ENCODE measurements at places on chromosomes 11 and 22.

DNA sequence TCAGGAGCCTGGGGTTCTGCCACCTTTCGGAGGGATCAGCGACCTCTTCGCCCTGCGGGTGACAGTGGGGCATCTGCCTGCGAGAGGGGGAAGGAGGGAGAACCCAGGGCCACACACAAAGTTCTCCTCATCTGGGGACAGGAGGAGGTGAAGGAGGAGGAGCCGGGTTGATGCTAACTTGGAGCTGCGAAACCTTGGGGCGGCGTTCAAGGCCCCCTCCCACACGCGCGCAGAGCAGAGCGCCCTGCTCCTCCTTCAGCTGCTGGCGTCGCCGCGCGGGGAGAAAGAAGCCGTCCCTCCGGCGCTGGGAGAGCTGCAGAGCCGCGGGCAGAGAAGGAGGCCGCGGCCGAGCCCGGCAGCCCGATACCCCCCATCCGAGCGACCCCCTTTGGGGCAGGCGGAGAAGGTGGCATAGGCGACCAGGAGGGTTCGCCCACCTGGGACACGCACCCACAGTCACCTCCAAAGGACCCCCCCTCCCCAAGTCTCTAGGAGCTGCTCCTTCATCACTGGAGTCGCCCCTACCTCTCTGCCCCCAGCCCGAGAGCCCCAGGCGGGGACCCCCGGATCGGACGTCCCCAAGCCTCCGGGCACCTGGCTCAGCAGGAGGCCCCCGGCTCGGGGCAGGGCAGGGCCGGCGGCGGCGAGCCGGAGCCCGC, at the start of gene RASD2:
Gene RASD2, plus strand, starts transcription at position 237 of the 659 bp plus-strand sequence. CDS start 5,979 bp downstream, outside the sequence.
- no peak for DNase-seq

GRCh38 chr11:6191742-6192141, 7.3 kb upstream of the OR52W1 start:
- no peak for DNase-seq

DNA sequence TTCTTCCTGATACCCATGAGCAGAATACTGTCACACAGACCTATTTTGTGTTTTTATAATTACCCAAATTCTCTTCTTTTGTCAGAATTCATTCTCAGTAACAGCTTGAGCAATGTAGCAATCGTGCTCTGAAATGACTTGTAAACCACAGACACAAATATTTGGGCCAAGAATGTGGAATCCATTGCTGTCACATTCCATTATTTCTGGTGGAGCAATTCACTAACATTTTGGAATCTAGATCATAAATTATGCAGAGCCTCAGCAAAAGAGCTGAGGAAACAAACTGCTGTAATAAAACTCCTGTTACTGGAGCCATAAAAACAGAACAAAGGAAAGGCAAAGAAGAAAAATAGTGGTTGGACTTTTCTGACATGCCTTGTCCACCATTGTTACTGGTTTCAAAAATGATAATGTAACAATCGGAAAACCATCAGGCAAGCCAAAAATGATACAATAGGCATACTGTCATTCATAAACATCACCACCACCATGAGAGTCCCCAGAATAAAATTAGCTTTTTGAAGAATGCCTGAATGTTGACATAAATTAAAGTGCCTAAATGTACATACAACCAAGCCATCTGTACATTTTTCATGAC, 223.4 kb upstream of the PITPNB start:
- DNase-seq = no peak

GRCh38 chr11:11589437-11589836, 32.4 kb downstream of the GALNT18 start:
- no peak for DNase-seq

All from NCI-H524 treated with DMSO at 0.1 percent for 48 hours (cell line).